ENCODE measurements at places on chromosomes 3 and 15. TPM values are rescaled to one million over a fixed set of nuclear protein-coding genes. Genes with fewer than 3 reads are reported as not detected.

GRCh38 chr15:81297147-81297572 is 26.8 kb downstream of the STARD5 start:
- no peak for DNase-seq

DNA sequence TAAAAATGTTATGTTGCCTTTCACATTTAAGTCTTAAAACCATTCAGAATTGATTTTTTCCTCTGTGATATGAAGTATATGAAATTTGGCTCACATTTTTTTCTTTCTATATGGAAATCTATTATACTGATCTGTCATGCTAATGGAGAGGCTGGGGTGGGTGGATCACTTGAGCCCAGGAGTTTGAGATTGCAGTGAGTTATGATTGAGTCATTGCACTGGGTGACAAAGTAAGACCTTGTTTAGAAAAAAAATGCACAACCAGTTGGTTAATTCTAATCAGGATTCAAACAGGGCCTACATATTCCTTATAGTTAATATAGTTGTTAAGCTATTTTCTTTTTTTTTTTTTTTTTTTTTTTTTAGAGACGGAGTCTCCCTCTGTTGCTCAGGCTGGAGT is 230.5 kb downstream of the MFSD1 start:
- no peak for DNase-seq

DNA sequence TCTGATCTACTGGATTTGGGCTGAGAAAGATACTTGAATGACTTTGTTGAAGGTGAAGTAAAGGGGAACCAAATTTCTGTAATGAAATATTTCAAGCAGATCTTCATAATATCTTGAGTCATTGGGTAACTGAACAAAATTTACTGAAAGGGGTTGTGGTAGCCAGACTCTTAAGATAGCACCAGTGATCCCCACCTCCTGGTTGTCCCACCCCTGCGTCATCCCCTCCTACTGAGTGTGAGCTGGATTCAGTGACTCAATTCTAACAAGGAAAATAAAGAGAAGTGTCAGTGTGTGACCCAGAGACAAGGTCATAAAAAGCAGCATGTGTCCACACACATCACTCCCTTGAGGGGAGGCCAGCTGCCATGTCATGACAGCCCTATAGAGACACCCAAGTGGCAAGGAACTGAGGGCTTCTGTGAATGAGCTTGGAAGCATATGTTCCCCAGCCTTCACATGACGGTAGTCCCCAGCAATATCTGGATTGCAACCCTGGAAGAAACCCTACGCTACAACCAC is 107.1 kb downstream of the MECOM start:
- no peak for DNase-seq

Gene TMA7
- 176 TPM for total RNA-seq

Gene HTR3E
- not detected for total RNA-seq

Gene TNFAIP8L3
- total RNA-seq: 4.4 TPM

GRCh38 chr3:171377859-171378258 is 82.3 kb downstream of the TNIK start:
- DNase-seq: no peak

- DNase-seq: no peak
Measured at GRCh38 chr3:192129586-192129985, 597.8 kb downstream of the FGF12 start.

- DNase-seq: no peak
Measured at GRCh38 chr3:146715170-146715569, 110.0 kb upstream of the PLSCR5 start.
